AG04450 (cell line): ENCODE measurements at places on chromosomes 16 and 17.
A peak's percentile ranks its signal among the peaks of the same experiment; 100 is the strongest.

GRCh38 chr16:24729951-24730815 lies 732 bp downstream of the TNRC6A start:
- DNase-seq, result no peak

DNA sequence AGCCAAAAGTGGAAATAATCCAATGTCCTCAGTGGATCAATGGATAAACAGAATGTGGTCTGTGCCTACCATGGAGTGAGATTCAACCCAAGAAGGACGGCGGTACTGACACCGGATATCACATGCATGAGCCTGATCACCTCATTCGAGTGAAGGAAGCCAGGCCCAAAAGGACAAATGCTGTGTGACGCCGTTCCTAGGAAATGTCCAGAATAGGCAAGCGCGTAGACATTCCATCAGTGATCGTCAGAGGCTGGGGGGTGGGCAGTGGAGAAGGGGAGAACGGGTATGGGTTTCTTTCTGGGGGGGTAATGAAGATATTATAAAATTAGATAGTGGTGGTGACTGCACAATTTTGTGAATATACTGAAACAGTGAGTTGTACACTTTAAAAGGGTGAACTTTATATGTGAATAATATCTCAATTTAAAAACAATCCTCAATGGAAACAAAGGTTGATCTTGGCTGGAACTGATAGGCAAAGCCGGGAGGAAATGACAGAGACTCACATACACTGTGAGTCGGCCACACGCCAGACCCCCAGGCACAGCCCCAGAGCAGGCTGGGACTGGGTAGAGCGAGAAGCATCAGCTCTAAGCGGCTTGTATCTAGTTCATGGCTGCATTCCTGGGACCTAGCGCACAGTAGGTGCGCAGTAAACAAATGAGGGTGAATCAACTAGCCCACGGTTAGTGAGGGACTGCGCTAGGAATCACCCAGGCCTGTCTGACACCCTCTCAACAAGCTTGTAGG lies 3.5 kb downstream of the DBNDD1 start:
- DNase-seq, result no peak

DNA sequence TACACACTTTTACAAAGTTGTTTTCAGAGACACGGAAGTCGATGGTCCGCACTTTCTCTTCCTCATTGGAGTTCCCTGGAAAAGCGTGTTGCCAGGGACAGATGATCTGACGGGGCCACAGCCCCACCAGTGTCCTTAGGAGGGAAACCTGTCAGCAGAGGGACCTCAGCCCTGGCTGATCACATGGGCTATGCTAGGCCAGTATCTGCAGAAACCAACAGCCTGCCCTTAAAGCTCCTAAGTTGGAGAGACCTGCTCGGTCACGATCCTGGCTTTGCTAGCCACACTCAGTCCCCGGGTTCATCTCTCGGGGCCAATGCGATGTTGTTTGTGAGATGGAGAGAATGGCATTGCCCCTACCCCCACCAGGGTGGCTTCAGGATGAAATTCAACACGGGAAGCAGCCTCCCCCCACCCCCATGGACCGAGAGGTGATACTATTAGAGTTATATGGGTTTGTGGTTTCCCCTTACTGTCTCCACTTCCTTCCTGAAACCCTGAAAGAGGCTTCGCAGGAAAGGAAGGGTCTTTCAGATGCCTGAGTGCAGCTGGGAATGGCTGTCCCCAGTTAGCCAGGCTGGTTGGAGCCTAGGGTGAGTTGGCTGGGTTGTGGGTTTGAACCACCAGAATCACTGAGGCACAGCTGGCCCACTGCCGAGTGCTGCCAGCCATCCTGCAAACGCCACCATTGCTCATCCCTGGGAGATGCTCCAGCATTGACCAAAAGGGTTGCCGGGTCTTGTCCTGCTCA lies 16.6 kb downstream of the RMI2 start:
- no peak for DNase-seq

GRCh38 chr17:33033176-33033575 lies 41.5 kb downstream of the SPACA3 start:
- no peak for DNase-seq

GRCh38 chr16:19841184-19841583 lies 43.5 kb downstream of the GPRC5B start:
- no peak for DNase-seq

- DNase-seq, result no peak
Observed at GRCh38 chr17:36149296-36149820, 27.1 kb downstream of the TBC1D3B start.

DNA sequence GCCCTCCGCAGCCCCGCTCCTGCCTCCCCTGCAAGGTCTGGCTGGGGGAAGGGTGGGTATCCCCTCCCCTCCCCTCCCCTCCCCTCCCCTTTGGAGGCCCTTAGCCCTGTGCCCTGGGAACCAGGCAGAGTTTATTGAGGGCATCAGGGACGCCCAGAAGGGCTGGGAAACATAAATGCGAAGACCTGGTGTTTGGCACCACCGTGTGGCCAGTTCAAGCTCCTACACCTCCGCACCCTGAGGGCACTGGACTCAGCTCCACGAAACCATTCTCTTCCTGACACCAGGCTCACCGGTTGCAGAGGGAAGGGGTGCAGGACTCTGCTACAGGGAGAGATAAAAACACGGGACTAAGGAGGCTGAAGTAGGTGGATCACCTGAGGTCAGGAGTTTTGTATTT lies 1.0 kb upstream of the AIPL1 start:
- peak; percentile 34 for DNase-seq

- no peak for DNase-seq
Observed at GRCh38 chr17:78196716-78197115, 9.6 kb downstream of the AFMID start.
